ENCODE measurements at places on chromosomes 6 and 20. TPM values are rescaled to one million over a fixed set of nuclear protein-coding genes. Genes with fewer than 3 reads are reported as not detected.

The HSPA1L gene
- total RNA-seq, result 1.4 TPM

The CST2 gene
- total RNA-seq, result not detected

The CCN6 gene
- total RNA-seq, result 36.8 TPM

The DACT2 gene
- 3.3 TPM for total RNA-seq

All from articular chondrocyte of knee joint (primary cell).